ENCODE measurements at places on chromosomes 12 and 14.

DNA sequence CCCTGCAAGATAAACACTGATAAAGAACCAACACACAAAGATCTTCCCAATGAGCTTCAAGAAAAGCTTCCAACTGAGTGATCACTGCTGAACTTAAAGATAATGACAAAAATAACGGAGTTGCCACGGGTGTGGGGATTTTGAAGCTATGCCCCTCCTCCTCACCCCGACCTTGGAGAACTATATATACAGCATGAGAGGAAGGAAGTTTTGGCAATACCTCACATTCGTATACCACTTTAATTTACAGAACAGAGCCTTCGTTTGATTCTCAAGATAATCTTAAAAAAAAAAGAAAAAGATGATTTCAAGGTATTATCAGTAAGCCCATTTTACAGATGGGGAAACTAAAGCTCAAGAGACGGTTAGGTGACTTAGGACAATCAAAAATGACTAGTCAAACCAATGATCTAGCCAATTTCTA, 715 bp downstream of the NEK9 start:
- DNase-seq: peak; percentile 17
- peaks cover 11% of the 10 kb centered on the region for H3K4me1 ChIP-seq
- H3K4me3 ChIP-seq: peak overlapping the region; percentile 73
- peak overlapping the region; percentile 98 for H3K27ac ChIP-seq
- peaks cover 8% of the 10 kb centered on the region for H3K36me3 ChIP-seq

DNA sequence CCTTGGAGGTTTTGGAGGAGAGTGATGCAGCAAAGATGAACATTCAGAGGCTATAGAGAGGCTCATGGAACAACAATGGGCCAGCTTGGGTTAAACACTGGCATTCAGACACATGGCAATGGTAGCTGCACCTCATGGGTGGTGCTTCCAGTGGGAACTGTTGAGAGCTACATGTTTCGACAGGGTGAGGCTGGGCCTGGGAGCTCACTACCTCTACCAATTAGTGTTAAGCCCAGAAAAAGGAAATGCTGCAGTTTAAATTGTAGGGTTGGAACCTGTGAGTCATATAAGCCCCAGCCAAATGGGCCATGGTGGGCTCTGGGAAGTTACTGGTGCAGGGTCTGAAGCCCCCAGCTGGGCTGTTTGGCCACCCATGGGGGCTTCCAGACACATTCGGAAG, 279.7 kb downstream of the ZFP36L1 start:
- no peak overlapping the region for H3K4me3 ChIP-seq
- H3K4me1 ChIP-seq: no peaks in the 10 kb centered on the region
- H3K27ac ChIP-seq: no peak overlapping the region
- DNase-seq: no peak
- no peaks in the 10 kb centered on the region for H3K36me3 ChIP-seq

- peaks cover 25% of the 10 kb centered on the region for H3K27me3 ChIP-seq
- no peaks in the 10 kb centered on the region for H3K4me1 ChIP-seq
- DNase-seq: no peak
- H3K4me3 ChIP-seq: no peak overlapping the region
Observed at GRCh38 chr12:30976206-30976605, 49.7 kb downstream of the TSPAN11 start.

GRCh38 chr12:119692410-119692809, 24.5 kb downstream of the PRKAB1 start:
- DNase-seq: no peak
- H3K4me3 ChIP-seq: no peak overlapping the region
- H3K4me1 ChIP-seq: peaks cover 3% of the 10 kb centered on the region
- H3K27me3 ChIP-seq: no peaks in the 10 kb centered on the region
- H3K36me3 ChIP-seq: peaks cover 46% of the 10 kb centered on the region
- H3K27ac ChIP-seq: no peak overlapping the region

- H3K36me3 ChIP-seq: peaks cover 57% of the 10 kb centered on the region
- no peak overlapping the region for H3K4me3 ChIP-seq
- DNase-seq: no peak
- H3K27me3 ChIP-seq: no peaks in the 10 kb centered on the region
- no peaks in the 10 kb centered on the region for H3K4me1 ChIP-seq
Observed at GRCh38 chr12:12127304-12127703, 56.6 kb downstream of the BCL2L14 start.

DNA sequence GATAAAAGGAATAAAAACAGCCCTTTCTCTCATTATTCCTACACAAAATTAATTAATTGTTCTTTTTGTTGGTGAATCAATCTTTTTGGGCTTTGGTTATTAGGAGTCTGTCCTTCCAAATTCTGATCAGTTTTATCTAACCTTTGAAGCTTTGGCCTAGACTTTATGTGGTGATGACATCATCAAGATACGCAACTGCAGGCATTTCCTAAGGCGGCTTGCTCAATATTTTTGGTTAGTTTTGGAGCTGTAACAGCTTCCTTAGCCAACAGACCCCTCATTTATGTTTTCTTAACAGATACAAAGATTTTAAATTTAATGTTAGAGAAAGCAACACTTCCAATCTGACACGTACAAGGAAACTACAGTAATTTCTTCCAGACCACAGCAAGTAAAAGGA, 87.8 kb upstream of the PDE3A start:
- no peak overlapping the region for H3K4me3 ChIP-seq
- DNase-seq: no peak
- H3K27ac ChIP-seq: no peak overlapping the region
- H3K36me3 ChIP-seq: no peaks in the 10 kb centered on the region
- H3K4me1 ChIP-seq: no peaks in the 10 kb centered on the region
